Thoracic aorta (tissue), 2 donors: ENCODE measurements at places on chromosomes 13 and 19. TPM values are rescaled to one million over a fixed set of nuclear protein-coding genes. Genes with fewer than 3 reads are reported as not detected.

Gene ZNF358
- 44.5 TPM for total RNA-seq

Gene SULT2B1
- total RNA-seq = not detected

Gene MED29
- total RNA-seq = 29.3 TPM

Gene CADM4
- total RNA-seq = 5.6 TPM

Gene FAM124A
- 13.7 TPM for total RNA-seq

Gene CYP2A6
- not detected for total RNA-seq

Gene ZNF564
- total RNA-seq = 11.6 TPM

Gene FUT1
- total RNA-seq = 0.99 TPM

Gene GGACT
- 0.92 TPM for total RNA-seq

Gene NLRP5
- not detected for total RNA-seq

Gene PSG6
- total RNA-seq = not detected

Gene STXBP2
- total RNA-seq = 20.2 TPM

Gene PRODH2
- not detected for total RNA-seq

Gene FCER2
- 1.4 TPM for total RNA-seq

Gene PRX
- 7.3 TPM for total RNA-seq

Gene CYP4F22
- total RNA-seq = not detected

Gene PSG2
- not detected for total RNA-seq

Gene KCNN4
- 3.5 TPM for total RNA-seq

Gene CGB1
- not detected for total RNA-seq
